ENCODE measurements at places on chromosomes 13 and 19.

GRCh38 chr13:113186061-113186900 lies 22.2 kb downstream of the PCID2 start:
- DNase-seq, result peak; percentile 33

- no peak for DNase-seq
These were observed 754 bp downstream of the MAMSTR start for GRCh38 chr19:48718711-48719231.

DNA sequence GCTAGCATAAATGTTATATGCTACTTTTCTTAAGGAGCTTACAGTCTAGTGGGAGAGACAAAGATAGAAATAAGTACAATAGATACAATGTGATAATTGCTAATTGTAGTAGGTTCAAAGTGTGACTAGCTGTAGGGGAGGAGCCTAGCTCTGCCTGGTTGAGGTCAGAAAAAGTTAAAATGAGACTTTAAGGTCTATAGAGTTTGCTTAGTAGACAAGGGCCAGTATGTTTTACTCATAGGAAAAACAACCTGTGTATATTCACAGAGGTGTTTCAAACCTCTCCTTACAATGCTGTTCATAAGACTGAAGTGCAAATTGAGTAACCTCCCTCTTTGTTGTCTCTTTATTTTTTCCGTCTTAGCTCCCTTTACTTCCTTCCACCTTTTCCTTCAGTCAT lies 56.1 kb downstream of the PDS5B start:
- DNase-seq, result no peak

DNA sequence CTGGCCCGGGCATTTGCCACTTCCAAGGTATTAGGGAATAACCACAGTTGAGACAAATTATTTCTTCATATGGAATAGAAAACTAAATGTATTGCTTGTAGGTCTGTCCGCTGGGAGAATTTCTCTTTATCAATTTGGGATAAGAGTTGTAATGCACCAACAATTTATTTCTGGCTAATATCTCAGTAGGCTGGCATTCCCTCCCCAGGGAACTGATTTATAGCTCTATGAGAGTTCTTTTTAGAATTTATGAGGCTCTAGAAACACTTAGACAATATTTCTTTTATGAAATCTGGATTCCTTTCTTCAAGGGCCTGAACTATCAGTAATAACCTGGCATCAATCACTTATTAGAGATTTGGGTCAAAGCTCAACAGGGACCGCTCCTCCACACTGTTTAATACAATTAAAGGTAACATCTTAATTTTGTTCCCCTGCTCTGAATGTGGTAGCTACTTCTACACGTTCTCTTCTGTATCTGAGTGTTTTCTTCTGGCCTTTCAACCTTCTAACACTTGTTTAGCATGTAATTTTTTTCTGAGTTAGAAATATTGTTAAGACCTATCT lies 857.4 kb upstream of the PRR20A start:
- DNase-seq, result no peak

DNA sequence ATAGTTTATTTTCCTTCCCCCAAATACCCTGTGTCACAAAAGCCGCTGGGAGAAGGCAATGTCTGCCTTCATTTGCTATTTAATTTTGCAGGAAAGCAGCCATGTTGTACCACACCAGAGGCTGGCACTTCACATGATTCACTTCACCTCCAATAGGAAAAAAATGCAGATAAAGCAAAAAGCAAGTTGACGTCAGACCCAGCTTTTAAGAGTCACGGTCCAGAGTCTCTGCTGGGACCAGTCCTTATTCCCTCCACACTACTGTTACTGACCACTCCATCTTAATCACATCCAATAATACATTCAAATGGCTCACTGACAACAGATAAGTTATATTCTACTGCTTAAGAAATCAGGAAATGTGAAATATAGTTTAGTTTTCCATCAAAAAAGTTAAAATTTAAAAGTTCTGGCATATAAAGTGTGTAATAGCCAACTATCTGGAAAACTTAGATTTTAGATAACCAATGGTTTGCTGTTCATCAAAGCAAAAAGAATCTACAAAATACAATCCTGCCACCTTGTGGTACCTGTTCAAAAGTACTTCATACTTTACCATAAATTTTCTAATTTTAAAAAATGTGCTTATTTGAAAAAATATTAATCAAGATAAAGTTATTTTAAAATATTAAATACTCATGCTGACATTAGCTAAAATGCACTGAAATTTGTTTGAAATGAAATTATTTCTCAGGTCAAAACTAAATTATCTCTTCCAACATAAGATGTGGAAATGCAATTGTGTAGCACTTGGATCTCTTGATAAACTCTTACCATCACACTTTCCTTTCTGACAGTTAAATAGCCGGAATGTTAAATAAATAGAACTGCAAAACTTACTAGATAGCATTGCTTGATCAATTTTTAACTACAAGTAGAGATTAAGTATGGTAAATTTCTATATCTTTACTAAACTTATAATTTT lies 97.3 kb downstream of the SERP2 start:
- DNase-seq, result no peak

GRCh38 chr13:28530729-28531076 lies 35.8 kb upstream of the FLT1 start:
- DNase-seq, result no peak

- DNase-seq, result peak; percentile 61
These were observed 1.9 kb downstream of the IFNL1 start for GRCh38 chr19:39297931-39298634.

DNA sequence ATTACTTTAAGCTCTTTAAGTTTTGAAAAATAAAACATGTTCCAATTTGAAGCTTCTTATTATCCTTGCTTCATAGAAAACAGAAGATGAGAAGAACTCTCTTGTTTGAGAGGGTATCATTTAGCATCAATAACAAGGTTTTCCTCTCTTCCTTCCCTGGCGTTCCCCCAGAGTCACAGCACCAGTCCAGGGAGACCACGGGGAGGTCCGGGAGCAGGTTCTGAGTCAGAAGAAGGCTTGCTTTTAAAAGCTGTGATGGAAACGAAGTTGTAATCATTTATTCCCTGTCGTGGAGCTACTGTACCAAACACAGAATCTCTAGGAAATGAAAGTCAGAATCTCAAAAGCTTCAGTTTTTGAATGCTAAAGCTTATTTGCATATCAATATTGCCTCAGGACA lies 174.0 kb upstream of the LSM14A start:
- no peak for DNase-seq

- no peak for DNase-seq
These were observed 21.6 kb downstream of the VSTM1 start for GRCh38 chr19:54041969-54042606.

- DNase-seq, result no peak
These were observed 27.6 kb upstream of the NEK3 start for GRCh38 chr13:52187029-52187423.

DNA sequence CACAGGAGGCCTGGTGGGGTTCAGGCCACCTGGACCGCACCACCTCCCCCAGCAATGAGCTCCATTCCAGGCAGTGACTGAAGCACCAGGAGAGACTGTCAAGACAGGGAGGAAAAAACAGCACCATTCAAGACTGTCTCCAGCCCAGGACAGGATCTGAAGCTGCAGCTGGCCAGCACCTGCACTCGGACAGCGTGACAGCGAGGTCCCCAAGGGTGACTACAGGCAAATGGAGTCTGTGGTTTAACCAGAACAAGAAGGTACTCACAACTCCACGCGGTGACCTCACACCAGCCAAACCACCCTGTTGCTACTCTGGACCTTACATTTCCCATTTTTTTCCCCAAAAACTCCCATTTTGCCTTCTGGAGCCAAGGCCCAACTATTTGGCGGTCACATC lies 9.8 kb downstream of the MED26 start:
- no peak for DNase-seq

DNA sequence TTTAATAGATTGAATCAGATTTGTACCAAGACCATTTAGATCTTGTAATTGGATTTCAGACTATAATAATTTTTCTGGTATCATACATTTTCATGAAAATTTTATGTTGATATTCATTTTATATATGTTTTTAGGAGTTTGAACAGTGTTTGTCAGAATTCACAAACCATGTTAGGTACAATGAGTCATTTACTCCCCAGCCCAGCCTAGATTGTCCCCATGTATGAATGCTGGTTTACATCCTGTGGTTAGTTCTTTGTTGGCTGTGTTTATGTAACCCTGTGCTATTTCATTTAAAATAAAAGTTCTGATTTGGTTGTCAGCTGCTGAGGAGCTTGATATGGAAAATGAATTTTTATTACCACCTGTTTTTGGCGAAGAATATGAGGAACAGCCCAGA lies 96.7 kb downstream of the GJA3 start:
- no peak for DNase-seq

GRCh38 chr13:49938314-49938713 lies 2.2 kb upstream of the SPRYD7 start:
- peak; percentile 41 for DNase-seq

DNA sequence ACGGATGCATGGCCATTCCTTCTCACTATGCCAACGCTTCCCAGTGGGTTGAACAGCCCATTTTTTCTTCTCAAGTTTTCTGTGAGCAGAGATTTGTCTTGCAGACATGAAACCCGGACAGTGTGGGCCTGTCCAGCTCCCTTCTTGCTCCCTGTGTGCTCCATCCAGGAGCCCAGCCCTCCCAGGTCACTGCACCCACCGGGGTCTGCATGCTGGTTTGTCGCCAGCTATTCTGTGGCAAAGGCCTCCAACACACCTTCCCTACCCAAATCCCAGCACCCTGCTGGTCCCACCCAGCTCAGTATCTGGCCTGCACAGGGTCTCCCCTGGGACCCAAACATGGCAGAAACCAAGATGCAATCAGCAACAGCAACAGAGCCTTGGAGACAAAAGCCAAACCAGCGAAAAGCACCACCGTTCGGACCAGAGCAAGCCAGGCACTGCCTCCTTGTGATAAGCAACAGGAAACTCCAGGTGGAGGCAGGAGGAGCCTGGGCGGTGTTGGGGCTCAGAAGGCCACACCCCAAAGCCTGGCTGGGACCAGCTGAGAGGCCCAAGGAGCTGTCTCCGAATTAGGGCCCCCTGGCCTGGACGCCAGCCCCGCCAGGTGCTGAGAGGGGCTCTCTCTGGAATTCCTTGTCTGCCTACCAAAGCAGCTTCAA lies 12.2 kb upstream of the SPACA7 start:
- no peak for DNase-seq

DNA sequence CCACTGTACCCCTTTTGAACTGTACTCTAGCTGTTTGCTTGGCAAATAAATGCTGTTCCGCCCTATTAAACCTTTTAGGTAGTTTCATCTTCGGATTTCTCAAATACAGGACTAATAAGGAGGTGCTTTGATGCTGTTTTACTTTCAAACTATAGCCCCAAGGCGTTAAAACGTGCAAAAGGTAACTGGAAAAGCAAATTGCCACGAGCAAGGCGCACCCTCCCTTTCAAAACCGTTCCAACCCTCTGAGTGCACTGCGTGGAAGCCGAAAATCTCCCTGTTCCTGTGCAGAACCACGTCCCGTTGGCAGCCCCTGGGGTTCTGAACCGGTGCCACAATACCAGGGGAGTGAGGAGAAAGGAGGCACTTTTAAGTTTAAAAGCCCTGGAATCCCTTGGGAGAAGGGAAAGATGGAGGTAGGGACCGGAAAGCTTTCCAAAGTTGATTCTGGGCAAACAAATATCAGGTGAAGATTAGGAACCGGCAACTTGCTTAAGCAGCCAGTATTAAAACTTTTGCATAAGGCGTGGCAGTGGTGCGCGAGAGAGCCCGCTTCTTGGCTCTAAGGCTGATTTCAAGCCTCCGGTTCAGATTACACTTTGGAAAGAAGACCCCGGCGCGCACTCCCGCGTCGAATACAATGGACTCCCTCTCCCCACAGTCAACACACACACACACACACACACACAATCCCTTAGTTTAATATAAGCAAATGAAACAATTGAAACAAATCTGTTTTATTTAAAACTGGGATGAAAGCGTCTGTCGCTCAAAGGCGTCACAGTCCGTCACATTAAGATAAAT lies 9.5 kb downstream of the POU4F1 start:
- DNase-seq, result no peak

- DNase-seq, result no peak
These were observed 5.7 kb upstream of the ZNF222 start for GRCh38 chr19:44019498-44019897.

- peak; percentile 56 for DNase-seq
These were observed 21.0 kb downstream of the ZNF114 start for GRCh38 chr19:48290771-48291488.

DNA sequence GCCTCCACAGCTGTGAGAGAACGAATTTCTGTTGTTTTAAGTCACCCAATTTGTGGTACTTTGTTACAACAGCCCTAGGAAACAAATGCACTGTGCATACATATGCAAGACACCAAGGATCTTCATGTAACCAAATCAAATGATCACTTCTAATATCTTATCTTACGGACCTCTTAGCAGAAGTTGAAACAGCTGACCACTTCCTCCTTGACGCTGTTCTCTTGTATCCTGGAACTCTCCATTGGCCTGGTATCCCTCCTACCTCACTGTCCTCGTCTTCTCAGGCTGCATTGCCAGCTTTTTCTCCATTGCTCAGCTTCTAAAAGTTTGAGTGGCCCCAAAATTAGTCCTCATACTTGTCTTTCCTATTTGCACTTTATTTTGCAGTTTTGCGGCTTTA lies 200.4 kb downstream of the DLEU7 start:
- no peak for DNase-seq

GRCh38 chr19:17232258-17232657 lies 6.2 kb downstream of the OCEL1 start:
- no peak for DNase-seq

GRCh38 chr19:47540748-47541147 lies 25.9 kb upstream of the NAPA start:
- DNase-seq, result peak; percentile 19

DNA sequence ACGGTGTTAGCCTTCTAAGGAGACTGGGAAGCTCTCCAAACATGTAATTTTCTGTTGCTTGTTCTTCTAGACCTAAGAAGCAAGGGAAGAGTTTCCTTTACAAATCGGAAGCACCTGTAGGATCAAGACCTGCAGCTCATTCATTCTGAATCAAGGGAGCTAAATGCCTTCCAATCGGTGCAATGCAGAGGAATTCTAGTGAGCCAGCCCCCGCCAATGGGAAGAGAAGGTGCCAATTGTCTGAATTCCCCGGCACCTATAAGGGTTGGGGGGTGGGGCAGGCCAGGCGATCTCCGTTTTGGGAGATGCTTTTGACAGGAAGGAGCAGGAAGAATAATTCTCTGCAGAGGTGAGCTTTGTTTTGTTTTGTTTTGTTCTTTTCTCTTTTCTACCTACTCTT lies 7.1 kb upstream of the NLRP13 start:
- no peak for DNase-seq

Measured in CD4-positive, alpha-beta T cell treated with Interleukin-1 beta for 1 hour (primary cell).